PC-3 (cell line): ENCODE measurements at places on chromosomes 16 and 17. TPM values are rescaled to one million over a fixed set of nuclear protein-coding genes. Genes with fewer than 3 reads are reported as not detected.

DNA sequence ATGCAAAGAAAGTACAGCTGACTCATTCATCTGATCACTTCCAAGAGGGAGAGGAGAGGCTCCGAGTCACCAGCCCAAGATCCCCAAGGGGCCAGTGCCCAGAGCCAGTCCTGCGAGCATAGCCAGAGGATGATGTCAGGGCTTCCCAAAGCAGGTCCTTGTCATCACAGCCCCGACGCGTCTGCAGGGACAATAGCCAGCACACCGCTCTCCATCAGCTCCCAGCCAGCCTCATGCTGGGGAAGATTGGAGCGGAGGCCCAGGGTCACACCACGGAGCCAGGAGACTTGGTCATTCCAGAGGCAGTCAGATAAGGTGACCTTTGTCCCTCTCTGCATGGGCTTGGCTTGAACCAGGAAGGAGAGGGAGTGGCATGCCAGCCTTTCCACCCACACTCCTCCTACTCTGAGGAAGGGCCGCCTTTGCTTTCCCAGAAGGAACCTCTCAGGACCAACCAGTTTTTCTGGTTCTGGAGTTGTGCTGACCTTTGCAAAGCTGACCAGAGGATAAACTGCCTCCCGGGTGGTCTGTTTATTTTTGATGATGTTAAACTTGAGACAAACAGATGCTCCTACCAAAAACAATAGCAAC, 58.3 kb upstream of the ARHGAP44 start:
- peak; percentile 41 for DNase-seq

DNA sequence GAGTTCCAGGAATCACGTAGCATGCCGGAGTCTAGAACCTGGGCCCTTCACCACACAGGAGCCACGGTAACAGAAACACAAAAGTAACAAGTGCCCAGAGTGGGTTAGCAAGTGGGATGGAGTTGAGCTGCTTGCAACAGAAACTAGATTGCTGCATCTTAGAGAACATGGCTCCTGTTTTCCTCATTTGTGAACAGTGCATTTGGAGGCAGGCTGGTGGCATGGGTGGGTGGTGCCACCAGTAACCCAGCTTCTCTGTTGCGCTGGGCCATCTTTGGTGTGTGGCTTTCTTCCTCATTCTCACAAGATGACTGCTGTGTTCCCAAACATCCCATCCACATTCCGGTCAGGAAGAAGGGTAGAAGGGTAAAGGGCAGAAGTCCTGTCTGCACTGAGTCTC, 95.5 kb downstream of the KATNIP start:
- no peak for DNase-seq

The NHLRC4 gene
- total RNA-seq = 0.44 TPM in 1 of 2 replicates, not detected in the other

The G6PC1 gene
- not detected in 2 replicates for total RNA-seq

The LRRC37A3 gene
- 6.4 and 7.1 TPM in 2 replicates for total RNA-seq
